T follicular helper cell (primary cell): ENCODE measurements at places on chromosomes 5 and 9.

- DNase-seq = no peak
These were observed 362.0 kb downstream of the SPOCK1 start for GRCh38 chr5:137136991-137137632.

DNA sequence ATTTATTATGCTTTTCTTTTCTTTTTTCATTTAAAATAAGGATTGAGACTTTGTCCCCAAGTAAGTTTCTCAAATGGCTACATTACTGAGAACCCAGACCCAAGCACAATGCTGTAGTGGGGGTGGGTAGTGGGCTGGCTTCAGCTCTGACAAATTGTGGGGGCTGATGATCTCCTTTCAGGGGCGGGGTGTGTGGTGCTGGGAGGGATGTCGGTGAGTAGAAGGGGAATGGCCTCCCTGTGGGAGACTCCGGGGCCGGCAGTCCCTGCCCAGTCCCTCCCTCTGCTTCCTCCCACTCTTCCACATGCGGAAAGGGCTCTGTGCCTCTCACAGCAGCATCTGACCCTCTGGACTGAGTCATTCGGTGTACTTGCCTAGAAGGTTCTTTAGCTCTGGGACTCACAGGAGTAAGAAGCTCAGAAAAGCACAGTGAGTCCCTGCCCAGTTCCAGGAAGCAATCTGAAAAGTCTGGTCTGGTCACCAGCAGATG, 14.3 kb downstream of the CD180 start:
- no peak for DNase-seq

DNA sequence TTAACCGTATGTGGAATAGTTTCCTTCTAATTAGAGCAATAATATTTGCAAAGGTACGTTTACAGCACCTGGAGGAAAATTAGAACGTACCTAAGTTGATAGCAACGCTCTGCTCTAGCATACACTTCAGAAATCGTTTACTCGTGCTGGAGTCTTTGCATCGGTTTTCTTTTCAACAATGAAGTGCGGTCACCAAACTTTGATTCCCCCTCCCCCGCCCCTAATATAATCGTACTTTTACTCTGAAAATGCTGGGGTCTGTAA, 506 bp downstream of the ADAMTS19 start:
- DNase-seq = no peak

GRCh38 chr9:81377320-81377719, 312.0 kb downstream of the TLE1 start:
- DNase-seq = no peak

GRCh38 chr5:31148959-31149475, 44.5 kb upstream of the CDH6 start:
- DNase-seq = no peak

GRCh38 chr9:76025286-76025685, 134.8 kb downstream of the PCSK5 start:
- no peak for DNase-seq

DNA sequence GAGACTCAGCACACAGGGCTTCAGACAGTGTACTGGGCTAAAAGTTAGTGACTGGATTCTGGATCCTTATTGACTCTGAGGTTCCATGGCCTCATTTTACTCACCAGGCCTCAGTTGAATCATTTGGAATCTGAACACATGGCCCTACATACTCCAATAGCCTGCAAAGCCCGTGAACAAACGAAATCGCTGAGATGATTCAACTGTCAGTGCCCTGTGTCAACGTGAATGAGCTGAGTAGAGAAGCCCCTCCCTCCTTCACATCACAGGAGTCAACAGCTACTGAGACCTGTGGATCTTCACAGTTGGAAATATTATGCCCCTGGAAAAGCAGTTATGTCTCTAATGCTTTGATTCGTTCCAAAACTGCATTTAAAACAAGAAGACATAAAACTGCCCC, 429.3 kb downstream of the GADD45G start:
- DNase-seq = no peak

DNA sequence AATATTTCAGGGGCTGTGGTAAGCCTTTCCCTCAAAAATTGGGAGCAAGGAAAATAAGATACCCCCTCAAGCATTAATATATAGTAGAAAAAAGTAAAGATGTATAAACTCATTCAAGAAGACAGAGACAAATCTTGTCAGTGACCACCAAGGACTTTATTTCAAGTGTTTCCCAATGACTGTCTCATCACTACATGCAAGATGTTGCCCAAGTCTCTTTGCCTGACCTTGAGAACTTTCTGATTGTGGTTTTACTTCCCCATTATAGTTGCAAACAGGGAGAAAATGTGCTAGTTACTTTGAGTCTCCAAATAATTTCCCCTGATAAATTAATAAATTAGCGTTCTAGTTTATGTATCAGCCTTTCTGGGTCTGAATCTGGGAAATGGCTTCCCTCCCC, 4.0 kb upstream of the SLC46A2 start:
- DNase-seq = no peak

- DNase-seq = no peak
These were observed 76.8 kb downstream of the RNF130 start for GRCh38 chr5:179994583-179995323.

DNA sequence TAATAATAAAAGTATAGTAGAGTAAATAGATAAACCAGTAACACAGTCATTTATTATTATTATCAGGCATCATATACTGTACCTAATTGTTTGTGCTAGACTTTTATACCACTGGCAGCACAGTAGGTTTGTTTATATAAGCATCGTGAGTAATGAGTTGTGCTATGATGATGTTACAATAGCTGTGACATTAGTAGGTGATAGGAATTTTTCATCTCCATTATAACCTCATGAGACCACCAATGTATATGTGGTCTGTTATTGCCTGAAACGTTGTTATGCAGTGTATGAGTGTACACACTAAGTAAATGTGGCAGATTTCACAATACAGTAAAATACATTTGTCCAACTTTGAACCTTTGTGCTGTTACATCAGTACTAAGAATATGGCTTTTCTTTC, 72.7 kb upstream of the SPATA31D4 start:
- DNase-seq = no peak

DNA sequence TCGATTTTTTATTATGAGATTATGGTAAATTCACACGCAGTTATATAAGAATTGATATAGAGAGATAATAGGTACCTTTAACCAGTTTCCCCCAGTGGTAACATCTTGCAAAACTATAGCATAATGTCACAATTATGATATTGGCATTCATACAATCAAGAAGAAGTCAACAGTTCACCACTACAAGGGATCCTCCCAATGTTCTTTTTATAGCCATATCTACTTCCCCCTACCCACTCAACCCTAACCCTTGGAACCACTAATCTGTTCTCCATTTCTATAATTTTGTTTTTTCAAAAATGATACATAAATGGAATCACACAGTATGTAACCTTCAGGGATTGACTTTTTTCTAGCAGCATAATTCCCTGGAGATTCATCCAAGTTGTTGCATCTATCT, 9.8 kb downstream of the ACTL7B start:
- no peak for DNase-seq

DNA sequence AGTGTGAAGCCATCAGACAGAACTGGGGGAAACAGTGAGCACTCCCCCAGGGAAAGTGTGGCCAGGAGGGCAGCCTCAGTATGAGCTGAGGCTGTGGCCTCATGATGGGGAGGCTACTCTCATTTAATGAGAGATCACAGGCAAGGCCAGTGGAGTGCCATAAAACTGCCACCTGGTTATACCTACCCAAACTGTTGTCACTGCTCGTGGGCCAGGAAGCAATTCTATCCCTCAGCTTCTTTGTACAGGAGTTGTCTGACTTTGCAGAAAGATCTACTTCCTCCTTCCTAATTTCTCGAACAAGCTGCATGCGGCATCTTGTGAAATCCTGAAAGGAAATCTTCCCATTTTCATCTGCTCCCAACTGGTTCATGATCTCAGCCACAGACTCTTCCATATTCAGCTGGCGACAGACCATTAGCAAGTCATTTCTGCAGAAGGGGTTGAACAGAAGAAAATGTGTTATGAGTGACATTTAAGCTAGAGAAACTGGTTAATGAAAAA, 50.0 kb downstream of the TSSK1B start:
- DNase-seq = no peak

- DNase-seq = no peak
These were observed 73.6 kb downstream of the USP20 start for GRCh38 chr9:129908906-129909305.

GRCh38 chr9:99072040-99072394, 32.9 kb upstream of the TGFBR1 start:
- DNase-seq = no peak

DNA sequence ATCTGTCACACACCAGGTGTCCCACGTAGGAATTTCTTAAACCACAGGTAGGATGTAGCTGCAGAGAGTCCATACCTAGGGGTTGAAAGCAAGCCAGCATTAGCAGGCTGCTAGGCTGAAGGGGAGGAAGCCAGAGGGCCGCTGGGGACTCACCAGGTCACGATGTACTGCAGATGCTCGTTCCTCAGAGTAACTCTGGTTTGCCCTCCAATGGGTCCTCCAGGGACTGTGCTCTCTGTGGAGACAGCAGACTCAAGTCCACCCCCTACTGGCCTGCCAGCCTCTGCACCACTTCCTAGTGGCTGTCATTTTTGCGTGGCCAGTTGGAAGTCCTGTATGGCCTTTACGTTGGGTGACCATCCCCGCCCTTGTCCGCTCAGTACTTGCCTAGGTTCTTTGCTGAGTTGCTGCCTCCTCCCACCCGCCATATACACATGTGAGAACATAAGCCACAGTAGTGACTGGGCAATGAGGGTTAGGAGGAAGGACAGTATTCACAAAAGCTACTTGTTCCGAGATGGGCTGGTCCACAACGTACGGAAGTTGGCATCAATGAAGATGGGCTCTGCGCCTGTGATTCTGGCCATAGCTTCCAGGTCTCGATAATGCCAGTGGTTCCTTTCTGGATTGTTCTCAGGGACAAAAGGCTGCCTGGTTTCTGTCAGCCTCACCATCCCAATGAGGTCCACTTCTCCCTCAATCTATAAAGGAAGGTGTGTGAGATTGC, 4.1 kb downstream of the RPL7A start:
- DNase-seq = no peak

DNA sequence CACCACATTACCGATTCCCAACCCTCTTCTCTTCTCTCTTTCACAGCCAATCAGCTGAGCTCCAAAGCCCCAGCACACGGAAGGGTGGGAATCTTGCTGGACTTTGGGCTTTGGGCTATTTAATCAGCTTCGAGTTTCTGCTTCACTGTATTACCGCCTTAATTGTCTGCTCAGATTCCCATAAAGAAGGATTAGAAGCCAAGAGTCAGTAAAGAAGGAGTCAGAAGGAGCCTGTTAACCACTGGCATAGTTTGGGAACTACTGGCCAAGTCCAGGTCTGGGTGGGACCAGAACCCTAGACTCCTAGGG, 4.4 kb downstream of the SPRY4 start:
- DNase-seq = no peak

- no peak for DNase-seq
These were observed 202.5 kb upstream of the NMUR2 start for GRCh38 chr5:152607401-152608160.

- no peak for DNase-seq
These were observed 655 bp downstream of the MARVELD2 start for GRCh38 chr5:69415584-69415958.

GRCh38 chr5:122611406-122611805, 163.5 kb upstream of the SNX2 start:
- no peak for DNase-seq

GRCh38 chr9:93072383-93072795, 13.9 kb downstream of the SUSD3 start:
- DNase-seq = no peak

DNA sequence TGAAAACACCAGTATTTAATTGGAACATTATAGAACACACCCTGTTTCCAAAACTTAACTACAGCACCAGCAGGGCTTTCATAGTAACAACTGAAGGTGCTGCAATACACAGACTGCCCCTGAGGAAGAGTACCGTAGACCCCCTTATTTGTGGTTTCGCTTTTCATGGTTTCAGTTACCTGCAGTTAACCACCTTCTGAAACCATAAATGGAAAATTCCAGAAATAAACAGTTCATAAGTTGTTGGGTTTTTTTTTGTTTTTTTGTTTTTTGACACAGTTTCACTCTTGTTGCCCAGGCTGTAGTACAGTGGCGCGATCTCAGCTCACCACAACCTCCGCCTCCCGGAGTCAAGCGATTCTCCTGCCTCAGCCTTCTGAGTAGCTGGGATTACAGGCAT, 9.5 kb upstream of the GLDC start:
- no peak for DNase-seq

GRCh38 chr9:14131356-14132088, 182.4 kb downstream of the NFIB start:
- DNase-seq = no peak

DNA sequence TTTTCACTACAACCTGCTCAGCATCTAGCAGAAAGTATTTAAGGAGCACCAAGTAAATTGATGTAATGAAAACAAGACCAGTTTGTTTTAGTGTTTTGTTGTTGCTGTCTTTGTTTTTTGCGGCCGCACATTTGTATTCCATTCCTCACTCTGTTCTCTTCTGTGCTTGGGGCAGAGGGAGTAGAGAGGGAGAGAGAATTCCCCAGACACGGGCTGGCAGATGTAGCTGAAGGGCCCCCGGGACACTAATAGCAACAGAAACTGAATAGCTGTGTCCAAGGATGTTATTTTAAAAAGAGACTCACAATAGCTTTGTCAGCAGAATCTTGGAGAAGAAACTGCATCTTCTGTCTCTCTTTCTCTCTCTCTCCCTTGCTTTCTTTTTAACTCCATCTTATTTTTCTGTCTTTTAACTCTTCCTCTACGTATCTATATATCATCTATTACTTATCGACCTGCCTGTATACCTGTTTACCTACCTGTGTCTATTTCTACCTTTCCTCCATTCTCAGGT, 145.3 kb downstream of the PAPPA start:
- no peak for DNase-seq

GRCh38 chr9:68747043-68747533, 42.0 kb downstream of the PIP5K1B start:
- no peak for DNase-seq

- DNase-seq = no peak
These were observed 1.9 kb upstream of the ATG10 start for GRCh38 chr5:81969912-81970311.

DNA sequence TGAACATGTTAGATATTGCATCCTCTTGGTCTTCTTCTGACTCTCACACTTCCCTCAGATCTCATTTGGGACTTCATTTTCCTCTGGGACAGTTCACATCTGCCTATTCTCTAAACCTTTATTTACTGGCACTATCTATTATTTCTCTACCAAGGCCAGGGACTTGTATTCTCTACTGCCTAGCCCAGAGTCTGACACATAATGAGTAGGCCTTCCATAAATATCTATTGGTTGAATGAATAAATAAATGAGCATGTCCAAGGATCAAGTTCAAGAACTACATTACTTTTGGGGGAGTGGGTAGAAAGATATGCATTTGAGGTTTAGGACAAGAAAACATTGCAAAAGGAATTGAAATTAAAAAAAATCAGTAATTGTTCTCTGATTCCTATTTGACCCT, 250.3 kb downstream of the TRIM32 start:
- DNase-seq = no peak

DNA sequence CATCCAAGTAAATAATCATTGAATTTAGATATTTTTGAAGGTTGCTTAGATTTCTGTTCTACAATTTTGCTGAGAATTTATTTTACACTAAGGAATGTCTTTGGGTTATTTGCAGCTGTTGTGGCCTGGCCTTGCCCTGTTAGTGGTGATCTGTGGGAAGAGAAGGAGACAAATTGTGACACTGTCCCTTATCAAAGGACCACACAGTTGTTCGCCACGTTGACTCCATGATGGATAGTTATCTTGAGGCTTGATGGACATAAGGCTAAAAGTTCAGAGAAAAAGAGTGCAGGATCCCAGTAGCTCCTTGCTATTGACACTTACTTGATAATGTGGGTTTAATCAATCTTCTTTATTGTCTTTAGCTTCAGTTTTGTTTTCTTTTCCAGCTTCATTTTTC, 186.6 kb upstream of the MEF2C start:
- DNase-seq = no peak
